ENCODE measurements at places on chromosomes 1 and 21.

DNA sequence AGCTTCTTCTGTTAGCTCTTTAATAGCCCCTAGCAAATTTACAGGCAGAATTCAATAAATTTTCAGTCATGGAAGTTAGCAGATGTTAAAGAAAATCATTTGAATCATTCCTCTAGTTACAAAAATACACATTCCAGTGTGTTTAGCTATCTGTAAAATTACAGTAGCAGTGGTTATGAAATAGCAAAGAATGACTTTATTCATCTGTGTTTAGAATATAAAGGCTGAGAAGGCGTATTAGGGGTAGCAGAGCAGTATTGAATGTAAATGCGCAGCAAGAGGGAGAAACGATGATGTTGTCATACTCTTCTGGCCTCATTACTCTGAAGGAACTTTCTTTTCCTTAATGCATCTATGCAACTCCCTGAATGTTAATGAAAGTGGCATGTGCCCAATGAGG is 106.2 kb upstream of the CYYR1 start:
- no peak for DNase-seq

- no peak for DNase-seq
These were observed 114.3 kb upstream of the GRIK3 start for GRCh38 chr1:37148663-37149062.

DNA sequence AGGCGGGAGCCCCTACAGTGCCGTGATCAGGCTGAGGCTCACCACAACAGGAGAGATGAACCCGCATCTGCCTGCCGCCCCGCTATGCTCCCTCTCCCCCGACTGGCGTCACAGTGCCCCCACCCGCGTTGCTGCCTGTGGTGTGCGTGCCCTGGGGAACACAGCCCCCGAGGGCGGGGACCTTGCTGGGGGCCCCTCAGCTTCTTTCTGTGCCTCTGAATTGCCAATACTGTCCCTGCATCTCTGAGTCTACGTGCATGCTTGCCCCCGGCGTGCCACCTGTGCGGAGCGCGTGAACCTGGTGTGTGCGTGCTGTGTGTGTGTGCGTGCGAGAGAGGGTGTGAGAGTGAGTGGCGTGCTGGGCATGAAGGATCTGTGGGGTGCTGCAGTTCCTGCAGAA is 10.3 kb downstream of the PARS2 start:
- no peak for DNase-seq

- DNase-seq: no peak
These were observed 12.3 kb upstream of the NPHP4 start for GRCh38 chr1:6004412-6005123.

DNA sequence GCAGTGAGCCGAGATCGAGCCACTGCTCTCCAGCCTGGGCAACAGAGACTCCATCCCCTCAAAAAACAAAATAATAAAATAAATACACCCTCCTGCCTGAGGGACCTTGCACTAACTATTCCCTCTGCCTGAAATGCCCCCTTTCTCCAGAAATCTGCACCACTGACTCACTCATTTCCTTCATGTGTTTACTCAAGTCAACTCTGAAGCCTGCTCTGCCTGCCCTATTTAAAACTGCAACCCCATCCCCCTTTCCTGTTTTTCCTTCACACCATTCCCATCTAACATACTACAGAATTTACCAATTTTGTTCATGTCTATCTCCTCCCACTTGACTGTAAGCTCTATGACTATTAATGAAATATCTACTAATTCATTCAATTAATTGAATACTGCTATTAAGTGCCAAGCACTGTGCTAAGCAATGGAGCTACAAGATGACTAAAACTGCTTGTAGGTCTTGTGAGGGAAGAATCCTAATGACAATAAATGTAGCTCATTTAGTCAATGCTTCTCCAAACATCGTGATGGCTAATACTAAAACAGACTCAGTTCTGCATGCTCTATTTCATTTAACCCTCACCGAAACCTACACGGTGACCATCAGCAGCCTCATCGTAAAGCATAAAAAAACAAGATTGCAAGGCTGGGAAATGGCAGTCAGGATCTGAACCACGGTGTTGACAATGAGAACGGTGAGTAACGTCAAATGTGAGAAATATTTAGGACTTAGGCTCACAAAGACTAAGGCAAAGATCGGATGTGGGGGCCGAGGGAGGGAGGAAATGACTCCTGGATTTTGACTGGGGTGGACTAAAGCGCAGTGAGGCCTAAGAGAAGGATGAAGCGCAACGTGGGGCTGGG is 749 bp upstream of the TMEM39B start:
- no peak for DNase-seq
